Stimulated activated CD4-positive, alpha-beta T cell treated with anti-CD3 and anti-CD28 coated beads, Interleukin-12 subunit alpha, Interleukin-12 subunit beta, amount 100 ng/mL, for 48 hours (primary cell): ENCODE measurements at places on chromosomes 1 and 21.

DNA sequence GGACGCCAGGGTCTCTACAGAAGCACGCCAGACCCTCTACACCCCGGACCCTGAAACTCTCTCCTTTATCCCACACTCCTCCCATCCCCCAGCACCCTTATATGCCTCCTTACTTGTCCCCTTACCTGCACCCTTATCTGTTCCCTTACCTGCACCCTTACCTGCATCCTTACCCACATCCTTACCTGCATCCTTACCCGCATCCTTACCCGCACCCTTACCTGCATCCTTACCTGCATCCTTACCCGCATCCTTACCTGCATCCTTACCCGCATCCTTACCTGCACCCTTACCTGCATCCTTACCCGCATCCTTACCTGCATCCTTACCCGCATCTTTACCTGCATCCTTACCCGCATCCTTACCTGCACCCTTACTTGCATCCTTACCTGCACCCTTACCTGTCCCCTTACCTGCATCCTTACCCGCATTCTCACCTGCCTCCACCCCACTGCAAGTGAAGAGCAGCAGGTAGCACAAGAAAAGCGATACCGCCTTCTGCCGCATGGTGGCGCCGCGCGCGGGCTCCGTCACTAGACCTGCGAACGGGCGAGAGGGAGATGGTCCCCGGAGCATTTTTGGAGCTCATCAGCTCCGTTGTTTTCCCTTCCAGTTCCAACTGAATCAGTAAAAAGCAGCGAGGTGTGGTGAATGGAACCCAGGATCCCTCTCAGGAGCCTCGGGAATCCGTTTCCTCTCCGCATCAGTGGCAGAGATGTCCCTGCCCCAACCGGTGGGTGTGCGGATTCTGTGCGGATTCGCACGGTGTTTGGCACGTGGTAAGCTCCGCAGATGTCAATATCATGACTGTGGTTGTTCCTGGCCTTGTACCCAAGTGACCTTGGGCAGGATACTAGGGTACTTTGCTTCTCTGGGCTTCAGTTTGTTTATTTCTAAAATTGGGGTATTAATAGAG, 2.9 kb downstream of the IFI6 start:
- DNase-seq: peak; percentile 82

- DNase-seq: no peak
These were observed 3.2 kb downstream of the PLEKHO1 start for GRCh38 chr1:150152772-150153456.

DNA sequence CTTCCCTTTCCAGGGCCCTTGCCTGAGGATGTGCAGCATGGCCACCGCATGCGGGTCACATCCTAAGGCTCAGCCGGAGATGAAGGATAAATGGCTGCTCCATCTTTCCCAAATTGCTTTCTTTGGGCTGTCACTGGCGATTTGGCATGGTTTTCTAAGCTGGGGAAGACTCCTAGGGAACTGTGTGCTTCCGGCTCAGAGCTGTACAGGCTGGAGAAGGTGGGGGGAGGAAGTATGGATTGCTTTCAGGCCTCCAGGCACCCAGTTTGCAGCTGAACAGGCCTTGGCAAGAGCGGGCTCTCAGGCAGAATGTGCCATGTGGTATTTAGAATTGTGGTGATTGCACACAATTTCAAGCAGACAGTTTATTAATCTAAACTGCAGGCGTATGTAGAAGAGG, 48.9 kb downstream of the TMEM53 start:
- DNase-seq: no peak

- DNase-seq: no peak
These were observed 690 bp downstream of the EPS8L3 start for GRCh38 chr1:109762821-109763645.

DNA sequence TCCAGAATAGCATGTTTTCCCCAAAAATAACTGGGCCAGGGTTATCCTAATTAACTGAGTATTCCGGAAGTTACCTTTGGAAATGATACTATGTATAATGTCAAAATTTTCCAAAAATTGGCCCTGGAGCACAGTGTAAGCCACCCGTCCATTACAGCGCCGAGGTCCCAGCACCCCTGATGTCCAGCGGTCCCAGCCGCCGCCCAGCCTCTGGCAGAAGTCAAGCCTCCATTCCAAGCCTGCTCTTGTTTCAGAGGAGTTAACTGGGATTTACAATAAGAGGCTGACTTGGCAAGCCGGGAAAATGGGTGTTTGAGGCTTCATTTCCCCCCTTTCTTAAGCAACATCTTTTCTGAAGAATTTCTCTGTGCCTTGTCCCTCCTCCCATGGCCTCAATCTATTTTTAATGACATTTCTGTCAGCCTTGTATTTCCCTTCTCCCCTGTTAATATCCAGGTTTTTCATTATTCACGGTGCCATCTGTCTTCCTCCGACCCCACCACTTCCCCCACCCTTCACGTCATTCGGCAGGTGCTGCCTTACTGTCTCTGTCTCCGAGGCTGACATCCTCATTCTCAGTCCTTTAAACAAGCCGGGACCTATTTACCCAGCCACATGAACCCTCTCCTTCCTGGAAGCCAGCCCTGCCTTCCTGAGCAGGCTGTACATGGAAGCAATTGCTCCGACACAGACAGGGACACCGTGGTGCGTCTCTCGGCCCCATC, 490.9 kb downstream of the NPHP4 start:
- DNase-seq: no peak
